ENCODE measurements at places on chromosomes 4 and X.

DNA sequence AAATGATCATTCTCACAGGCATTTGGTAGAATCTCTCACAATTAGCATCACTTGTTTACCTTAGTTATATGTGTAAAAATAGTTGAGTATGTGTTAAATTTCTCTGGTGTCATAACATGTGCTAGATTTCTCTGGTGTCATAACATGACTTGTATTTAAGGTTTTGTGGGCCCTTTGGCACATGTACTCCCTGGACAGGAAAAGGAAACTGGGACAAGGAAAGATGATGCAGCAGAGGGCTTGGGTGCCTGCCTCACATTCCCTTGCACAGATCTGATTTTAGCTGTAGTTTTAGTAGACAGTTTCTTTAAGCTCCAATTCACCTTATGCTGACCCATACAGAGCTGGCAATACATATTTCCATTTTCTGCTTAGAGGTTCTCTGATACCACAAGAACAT, 726.0 kb downstream of the C4orf33 start:
- DNase-seq = no peak

- DNase-seq = no peak
These were observed 48.6 kb upstream of the ETNPPL start for GRCh38 chr4:108811486-108811885.

- no peak for DNase-seq
These were observed 219.1 kb downstream of the THOC2 start for GRCh38 chrX:123513585-123514278.

- peak; percentile 26 for DNase-seq
These were observed 23.5 kb downstream of the TLR10 start for GRCh38 chr4:38759113-38759789.

DNA sequence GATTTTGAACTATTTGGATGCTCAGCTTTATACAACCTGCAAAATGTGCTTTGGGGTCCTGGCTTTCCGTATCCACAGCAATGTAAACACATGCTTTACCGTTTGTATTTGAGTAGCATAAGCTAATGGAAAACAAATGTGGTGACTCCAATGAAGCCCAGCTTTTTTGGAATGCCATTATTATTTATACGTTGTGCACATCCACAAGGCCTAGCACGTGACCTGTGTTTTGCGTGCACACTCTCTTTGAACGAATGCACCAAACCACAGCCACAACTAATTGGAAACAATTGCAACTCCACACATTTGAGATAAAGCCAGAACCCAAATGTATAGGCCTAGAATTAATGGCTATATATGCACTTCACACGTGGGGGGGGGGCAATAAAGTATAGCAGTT, 189.5 kb upstream of the GPC4 start:
- no peak for DNase-seq

DNA sequence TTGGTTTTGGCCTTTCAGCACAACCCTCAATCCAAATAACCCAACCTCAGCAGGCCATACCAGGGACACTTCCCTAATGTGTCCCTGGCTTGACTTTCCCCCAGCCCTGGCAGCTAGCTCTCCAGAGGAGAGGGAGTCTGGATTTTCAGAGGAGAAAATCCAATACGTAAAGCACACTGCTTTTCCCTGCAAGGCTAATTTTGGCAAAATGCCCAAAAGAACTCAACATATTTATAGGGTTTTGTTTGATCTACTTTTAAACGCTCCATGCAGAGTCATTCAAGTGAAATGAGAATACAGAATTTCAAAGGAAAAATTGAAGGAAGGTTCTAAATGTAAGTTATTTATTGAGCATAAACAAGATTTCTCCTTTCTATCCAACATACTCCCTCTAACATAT, 167.2 kb downstream of the SH3KBP1 start:
- DNase-seq = no peak

DNA sequence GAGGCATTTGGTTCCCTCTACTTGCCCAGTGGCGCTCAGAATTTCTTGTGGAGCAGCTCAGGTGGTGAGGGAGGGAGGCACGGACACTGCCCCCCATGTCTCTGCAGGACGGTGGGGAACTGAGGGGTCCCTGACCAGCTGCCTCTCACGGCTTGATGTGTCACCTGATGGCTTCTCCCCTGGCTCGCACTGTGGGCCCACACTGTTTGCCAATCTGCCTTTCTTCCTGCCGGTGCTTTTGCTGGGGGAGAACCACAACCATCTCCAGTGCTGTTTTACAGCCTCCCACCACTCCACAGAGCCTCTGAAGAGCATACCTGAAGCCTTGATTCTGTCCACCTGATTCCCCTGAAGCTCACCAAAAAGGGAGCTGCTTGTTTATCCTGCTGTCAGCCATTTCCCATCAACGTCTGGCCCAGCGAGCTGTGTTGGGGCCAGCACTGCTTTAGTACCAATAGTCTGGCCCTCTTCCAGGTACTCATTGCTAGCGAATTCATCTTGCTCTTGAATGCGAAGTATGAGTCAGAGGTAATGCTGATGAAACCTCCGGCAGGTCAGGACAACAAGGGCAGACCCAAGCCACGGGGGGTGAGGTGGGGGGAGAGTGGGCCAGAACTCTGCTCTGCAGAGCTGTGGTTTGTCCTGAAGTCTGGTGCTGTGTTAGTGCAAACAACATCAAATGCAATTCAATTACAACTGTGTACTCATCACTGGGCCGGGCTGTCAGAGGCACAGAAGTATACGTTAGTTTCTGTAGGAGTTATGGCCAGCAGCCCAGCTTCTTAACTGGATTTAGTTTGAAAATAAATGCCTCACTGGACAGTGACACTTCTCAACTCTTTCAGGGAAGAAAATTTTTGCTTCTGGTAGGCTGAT, 208.3 kb upstream of the JADE1 start:
- no peak for DNase-seq

- no peak for DNase-seq
These were observed 40.5 kb downstream of the MED14 start for GRCh38 chrX:40694802-40695201.

DNA sequence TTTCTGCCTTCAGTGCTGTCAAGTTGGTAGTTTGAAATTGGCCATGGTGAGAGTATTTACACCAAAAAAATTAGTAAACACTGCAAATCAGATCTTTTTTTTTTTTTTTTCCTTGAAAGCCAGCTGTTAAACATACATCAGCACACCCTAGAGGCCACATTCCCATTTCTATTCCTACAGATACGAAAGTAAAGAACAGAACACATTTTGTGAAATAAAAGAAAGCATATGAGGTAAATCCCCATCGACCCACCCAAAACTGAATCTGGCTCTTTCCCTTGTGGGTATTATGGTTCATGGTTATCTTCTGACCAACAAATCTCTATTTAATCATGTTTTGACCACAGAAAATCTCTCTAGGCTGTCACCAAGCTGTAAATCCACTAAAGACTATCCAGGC, 41.8 kb upstream of the AP1AR start:
- no peak for DNase-seq

- no peak for DNase-seq
These were observed 426.9 kb upstream of the EPHA5 start for GRCh38 chr4:66097218-66097617.

GRCh38 chrX:45807572-45808425, 607.1 kb upstream of the DIPK2B start:
- DNase-seq = no peak

Measured in stimulated activated CD4-positive, alpha-beta T cell treated with anti-CD3 and anti-CD28 coated beads, Interleukin-15, amount 100 ng/mL, for 1 hour (primary cell).